Activated CD8-positive, alpha-beta memory T cell treated with anti-CD3 and anti-CD28 coated beads for 1 hour (primary cell): ENCODE measurements at places on chromosomes 1 and 21.

DNA sequence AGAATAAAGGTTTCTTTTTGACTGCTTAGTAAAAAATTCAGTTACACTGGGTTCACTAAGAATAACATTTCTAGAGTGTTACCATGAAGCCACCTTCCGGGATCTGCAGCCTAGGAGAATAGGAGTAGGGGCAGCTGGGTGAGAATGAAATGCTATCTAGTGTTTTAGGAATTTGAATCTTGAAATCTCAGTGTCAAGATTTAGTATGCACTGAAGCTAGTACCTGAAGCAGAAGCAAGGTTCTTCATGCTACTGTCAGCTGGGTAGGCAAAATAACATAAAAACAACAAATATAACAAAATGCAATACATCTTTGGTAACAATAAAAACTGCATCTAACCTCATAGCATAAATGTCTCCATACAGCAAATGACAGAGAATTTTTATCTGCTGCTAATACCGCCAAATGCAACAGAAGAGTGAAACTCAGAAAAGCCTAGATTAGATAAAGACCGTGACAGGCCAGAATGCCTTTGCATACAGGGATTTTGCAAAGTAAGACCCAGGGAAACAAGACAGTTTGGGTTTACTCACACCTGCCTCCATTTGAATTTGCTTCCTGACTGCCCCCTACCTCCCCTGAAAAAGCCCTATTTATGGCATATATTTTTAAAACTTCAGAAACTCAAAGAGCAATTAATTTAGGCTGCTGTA lies 58.2 kb downstream of the GADD45A start:
- no peak for DNase-seq

- DNase-seq: no peak
Observed at GRCh38 chr1:5856246-5856815, 135.9 kb downstream of the NPHP4 start.

GRCh38 chr1:169318536-169319244 lies 48.9 kb downstream of the NME7 start:
- no peak for DNase-seq

DNA sequence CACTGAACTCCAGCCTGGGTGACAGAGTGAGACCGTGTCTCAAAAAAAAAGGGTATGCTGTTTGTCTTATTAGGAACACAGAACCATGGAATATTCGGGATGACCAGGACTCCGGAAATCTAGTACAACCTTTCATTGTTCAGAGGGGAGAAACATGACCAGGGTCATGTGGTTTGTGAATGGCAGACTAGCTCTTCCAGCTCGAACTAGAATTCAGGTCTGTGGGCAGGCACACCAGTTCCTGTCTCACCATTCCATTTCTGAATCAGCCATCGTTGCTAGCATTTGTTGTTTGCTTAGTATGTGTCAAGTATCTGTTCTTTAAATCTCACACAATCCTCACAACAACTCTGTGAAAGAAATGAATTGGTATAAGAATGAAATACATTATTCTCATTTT lies 50.9 kb downstream of the MDM4 start:
- no peak for DNase-seq

DNA sequence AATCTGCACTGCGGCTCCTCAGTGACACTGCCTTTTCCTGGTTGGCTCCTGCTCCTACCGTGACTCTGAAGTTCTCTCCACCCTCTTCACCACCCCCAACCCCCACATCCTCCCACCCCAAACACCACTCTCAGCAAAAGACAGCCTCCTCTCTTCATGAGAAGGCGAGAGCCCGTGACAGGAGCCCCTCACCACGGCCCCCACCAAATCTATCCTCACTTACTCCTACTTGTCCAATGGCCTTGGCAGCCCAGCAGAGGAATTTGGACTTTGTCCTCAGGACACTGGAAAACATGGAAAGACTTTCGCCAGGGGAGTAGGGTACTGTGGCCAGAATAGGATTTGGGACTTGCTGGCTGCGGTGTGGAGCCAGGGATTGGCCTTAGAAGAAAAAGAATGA lies 6.9 kb downstream of the TMEM125 start:
- no peak for DNase-seq

GRCh38 chr21:20023193-20023592 lies 975.0 kb upstream of the NCAM2 start:
- no peak for DNase-seq

GRCh38 chr1:231950331-231951128 lies 323.9 kb downstream of the DISC1 start:
- no peak for DNase-seq

- DNase-seq: no peak
Observed at GRCh38 chr1:53617851-53618499, 121.0 kb downstream of the GLIS1 start.

- DNase-seq: peak; percentile 25
Observed at GRCh38 chr1:6028042-6028850, 17.4 kb upstream of the KCNAB2 start.

DNA sequence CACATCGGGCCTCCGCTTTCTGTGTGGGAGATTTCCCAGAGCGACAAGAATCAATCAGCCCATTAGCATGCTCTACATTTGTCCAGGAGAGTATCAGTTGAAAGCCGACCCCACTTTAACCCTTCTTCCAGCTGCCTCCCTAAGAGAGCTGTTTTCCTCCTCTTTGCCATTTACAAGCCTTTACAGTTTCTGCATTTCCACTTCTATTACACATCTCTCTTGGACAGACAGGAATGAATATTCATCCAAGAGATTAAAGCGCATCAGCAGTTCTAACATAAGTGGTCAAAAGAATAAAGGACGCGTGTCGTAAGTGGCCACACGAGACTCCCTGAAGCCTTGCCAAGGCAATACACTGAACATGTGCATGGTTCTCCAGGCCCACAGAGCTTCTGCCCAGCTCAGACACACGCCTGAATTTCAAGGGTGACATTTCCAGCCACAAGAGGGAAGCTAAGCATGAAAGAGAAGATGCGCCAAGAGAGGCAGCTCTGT lies 47.3 kb downstream of the FAM78B start:
- DNase-seq: no peak

DNA sequence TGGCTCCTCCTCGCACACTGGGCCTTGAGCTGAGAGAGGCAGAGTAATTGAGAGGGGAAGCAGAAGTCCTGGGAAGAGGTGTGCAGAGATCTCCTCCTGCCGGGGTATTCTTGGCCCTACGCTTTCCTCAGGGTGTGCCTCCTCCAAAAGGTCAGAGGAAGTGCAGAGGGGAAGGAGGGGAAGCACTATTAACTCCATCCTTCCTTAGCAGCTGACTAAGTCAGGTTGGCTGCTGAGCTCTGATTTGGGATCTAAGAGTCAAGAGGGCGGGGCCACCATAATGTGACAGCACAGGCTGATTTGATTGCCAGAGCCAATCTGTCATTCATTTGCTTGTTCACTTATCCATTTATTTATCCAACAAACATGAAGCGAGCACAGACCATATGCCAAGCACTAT lies 12.3 kb downstream of the ATP2B4 start:
- DNase-seq: no peak

GRCh38 chr1:207818971-207819451 lies 67.2 kb downstream of the CD46 start:
- no peak for DNase-seq

GRCh38 chr1:116067566-116067890 lies 43.7 kb upstream of the MAB21L3 start:
- DNase-seq: no peak

- no peak for DNase-seq
Observed at GRCh38 chr1:24908591-24909259, 21.4 kb downstream of the RUNX3 start.

- no peak for DNase-seq
Observed at GRCh38 chr1:67239738-67240137, 67.9 kb upstream of the IL12RB2 start.

GRCh38 chr1:195434566-195435203 lies 1173.6 kb downstream of the KCNT2 start:
- DNase-seq: no peak

DNA sequence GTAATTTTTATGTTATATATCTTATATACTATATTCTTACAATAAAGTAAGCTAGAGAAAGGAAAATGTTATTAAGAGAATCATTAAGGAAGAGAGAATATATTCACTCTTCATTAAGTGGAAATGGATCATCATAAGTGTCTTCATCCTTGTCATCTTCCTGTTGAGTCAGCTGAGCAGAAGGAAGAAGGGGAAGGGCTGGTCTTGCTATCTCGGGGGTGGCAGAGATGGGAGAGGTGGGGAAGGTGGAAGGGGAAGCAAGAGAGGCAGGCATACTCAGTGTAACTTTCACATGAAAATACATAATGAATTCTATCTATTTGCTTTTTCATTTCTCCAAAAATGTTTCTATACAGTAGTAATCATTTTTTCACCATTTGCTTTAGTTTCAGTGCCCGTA lies 5.1 kb downstream of the DNASE2B start:
- DNase-seq: no peak

GRCh38 chr1:23524716-23525401 lies 6.2 kb downstream of the E2F2 start:
- no peak for DNase-seq

GRCh38 chr1:161311595-161312181 lies 1.9 kb upstream of the MPZ start:
- DNase-seq: no peak

GRCh38 chr1:179194068-179194537 lies 35.4 kb downstream of the ABL2 start:
- no peak for DNase-seq

GRCh38 chr1:50268049-50268448 lies 155.2 kb downstream of the DMRTA2 start:
- DNase-seq: no peak
